CD4-positive, alpha-beta T cell treated with Interleukin-15 for 4 hours (primary cell): ENCODE measurements at places on chromosomes 1 and 21.
A peak's percentile ranks its signal among the peaks of the same experiment; 100 is the strongest.

GRCh38 chr1:56068908-56069307 lies 510.5 kb downstream of the PLPP3 start:
- no peak for DNase-seq

DNA sequence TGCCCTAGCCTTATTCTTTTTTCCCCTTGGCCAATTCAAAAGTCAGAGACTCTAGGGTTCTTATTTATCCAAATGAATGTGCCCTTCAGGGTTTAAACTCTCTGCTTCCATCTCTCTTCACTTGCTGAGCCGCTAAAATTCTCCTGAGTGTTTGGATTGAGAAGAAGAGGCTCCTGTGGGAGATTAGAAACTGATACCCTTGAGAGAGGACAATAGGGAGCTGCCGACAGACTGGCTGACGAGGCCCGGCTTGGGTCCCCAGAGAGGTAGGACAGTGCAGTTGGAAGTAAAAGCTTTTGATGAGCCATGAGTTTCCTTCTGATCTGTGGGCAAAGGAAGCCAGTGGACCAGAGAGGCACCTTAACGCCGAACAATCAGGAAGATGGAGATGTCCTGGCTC lies 41.3 kb upstream of the UBE2U start:
- DNase-seq, result no peak

DNA sequence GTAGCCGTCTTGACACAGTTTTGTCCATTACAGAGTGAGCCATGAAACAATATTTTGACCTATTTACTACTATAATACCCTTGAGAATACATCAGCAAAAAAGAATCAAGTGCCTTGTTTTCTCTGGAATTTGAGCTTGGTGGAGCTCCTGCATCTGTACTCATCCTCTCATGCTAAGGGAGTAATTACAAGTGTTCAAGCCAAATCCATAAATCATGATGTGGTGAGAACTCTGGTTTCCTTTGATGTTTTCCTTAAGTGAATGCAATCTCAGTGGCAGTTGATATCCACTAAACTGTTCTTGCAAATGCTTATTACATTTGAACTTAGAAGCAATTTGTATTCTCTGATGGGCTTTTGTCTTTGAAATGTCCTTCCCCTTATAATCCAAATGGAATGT lies 824.6 kb upstream of the TMPRSS15 start:
- DNase-seq, result no peak

GRCh38 chr1:29406814-29407213 lies 170.5 kb downstream of the PTPRU start:
- DNase-seq, result no peak

DNA sequence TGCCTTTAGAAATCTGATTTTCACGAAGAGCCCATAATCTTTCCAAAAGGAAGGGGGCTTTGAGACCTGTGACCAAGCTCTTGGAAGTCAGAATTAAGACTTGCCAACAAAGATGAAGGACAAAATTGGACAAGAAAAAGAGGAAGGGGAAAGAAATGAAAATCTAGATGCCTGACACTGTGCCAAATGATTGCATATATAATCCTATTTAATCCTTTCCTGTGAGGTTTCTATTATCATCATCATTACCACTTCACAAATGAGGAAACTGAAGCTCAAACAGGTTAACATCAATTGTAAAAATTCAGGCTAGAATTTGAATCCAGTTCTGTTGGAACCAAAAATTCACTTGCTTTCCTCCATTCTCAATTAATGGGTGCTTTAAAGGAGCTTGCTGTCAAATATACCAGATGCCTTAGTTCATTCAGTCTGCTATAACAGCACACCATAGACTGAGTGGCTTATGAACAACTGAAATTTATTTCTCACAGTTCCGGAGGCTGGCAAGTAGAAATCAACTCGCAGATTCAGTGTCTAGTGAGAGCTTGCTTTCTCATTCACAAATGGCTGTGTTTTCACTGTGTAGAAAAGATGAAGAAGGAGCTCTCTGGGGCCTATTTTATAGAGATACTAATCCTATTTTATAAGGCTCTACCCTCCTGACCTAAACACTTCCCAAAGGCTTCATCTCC lies 197.5 kb upstream of the ST6GALNAC5 start:
- no peak for DNase-seq

GRCh38 chr1:204909109-204909508 lies 38.4 kb downstream of the NFASC start:
- DNase-seq, result no peak

DNA sequence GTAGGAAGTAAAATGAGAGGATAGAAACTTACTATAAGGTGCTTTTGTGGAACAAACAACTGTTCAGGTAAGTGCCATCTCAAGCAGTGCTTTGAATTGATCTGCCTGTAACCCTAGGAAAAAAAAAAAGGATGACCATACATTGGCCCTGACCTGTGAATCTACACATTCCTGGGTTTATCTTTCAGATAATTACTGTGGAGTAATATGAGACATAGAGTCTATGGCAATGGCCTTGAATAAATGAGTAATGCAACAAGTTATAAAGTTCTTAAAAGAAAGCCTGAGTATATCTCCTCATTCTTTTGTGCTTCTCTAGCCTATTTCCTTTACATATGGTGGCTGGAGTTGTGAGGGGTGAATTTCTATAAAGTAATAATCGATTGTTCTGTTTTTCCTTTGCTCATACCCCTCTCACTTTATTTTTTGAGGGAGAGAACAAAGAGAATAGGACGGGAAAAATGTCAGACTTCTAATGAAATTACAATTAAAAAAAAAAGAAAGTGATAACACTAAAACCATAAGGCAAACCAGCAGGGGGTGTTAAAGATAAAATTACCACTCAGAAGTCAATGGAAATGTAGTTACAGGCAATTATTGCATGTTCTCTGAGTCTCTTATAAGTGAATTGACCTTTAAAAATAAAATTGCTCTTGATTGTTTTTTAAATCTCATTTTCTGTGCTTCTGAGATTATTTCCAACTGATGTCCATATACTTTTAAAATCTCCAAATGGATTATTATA lies 12.4 kb upstream of the ATP1A1 start:
- DNase-seq, result peak; percentile 57

- DNase-seq, result no peak
These were observed 18.6 kb upstream of the ADGRB2 start for GRCh38 chr1:31782421-31783410.

DNA sequence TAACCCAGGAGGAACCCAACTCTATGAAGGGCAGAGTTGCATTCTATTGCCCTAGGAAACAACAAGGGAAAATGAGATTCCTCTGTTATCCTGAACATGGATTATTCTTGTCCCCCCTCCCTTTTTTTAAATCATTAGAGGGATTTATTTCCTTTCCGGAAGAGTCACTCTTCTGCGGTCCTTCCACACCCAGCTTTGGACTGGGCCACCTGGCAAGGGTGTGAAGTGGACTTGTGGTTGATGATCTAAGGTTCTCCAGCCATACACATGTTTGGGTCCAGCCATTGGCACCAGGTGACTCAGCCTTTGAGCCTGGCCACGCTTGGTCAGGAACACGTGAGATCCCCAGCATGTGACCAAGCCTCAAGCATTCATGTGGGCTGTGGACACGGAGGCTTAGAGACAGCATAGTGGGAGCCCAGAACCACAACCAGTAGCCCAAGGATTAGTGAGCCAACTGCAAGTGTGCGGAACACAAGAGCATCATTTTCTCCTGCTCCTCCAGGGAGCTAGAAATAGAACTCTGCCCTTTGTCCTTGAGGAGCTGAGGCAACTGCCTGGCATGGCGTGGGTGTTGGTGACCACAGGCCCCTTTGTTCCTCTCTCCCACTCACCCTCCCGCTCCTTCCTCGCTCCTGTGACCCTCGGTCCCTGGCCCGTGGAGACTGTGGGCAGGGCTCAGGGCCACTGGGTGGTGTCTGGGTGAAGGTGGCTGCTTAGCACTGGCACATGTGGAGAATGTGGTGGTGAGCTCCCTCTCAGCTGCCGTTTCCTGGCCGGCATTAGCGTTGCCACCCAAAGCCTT lies 50.1 kb downstream of the NENF start:
- DNase-seq, result no peak

DNA sequence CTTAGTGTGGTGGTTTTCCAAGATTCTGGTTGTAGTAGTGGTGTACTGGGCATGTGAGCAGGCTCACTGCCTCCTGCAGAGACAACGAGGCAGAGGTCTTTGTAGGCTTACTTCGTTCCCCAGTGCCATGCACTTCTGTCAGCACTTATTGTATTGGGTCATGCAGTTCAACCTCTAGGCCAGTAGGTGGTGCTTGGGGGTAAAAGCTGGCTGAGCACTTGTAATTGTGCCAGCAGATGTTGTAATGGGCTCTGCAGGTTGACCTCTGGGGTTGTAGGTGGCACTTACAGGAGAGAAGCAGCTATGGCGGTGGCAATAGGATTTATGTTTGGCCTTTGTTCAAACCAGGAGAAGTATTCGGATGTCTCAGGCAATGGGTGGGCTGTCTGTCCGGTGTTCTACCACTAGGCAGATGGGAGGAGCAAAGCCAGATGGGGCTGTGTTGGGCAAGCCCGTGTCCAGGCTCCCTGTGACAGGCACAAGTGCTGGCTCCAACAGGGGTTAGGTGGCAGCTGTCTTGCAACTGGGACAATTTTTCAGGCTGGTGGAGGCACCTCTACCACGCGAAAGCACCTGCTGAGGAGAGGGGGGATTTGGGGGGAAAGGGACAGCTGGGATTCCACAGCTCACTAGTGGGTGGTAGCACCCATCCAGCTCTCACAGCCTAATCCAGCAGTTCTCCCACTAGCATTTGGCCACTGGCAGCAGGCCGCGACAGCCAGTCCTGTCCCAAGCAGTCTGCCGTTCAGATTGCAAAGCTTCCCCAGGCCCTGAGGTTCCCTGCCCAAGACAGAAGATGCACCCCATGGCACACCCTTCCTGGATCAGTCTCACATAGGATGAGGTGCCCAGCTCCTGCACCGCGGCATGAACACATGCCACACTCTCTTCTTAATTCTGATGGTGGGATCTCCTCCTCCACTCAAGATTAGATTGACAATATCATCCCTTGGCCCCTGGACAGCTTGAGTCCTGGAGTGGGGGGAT lies 274.5 kb downstream of the CTH start:
- peak; percentile 31 for DNase-seq

- DNase-seq, result no peak
These were observed 20.1 kb downstream of the OSBPL9 start for GRCh38 chr1:51636764-51637522.

GRCh38 chr1:202247104-202247503 lies 53.5 kb downstream of the LGR6 start:
- DNase-seq, result no peak

DNA sequence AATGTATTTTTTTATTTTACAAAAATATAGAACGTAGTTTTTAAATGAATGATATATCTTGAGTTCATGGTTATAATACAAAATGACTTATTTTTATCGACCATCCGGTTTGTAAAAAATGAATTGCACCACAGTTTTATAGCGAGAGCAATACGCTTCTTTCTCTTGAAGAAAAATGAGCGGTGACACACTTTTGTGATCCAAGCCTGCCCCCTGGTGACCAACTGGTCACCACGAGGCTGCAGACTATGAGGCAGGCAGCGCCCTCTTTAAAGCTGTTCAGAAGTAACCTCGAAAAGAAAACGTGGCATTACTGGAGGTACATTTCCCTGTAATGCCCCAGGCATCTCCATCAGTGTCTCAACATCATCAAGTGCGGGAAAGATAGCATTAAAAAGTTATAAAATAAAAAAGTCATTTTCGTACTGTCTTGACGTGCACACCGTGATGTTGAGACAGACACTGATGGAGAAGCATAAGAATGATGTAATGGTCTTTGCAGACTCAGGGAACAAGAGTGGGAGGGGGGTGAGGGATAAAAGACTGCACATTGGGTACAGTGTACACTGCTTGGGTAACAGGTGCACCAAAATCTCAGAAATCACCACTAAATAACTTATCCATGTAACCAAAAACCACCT lies 734.2 kb upstream of the ADAMTS5 start:
- DNase-seq, result peak; percentile 28

- no peak for DNase-seq
These were observed 664.5 kb upstream of the NR5A2 start for GRCh38 chr1:199362996-199363395.

DNA sequence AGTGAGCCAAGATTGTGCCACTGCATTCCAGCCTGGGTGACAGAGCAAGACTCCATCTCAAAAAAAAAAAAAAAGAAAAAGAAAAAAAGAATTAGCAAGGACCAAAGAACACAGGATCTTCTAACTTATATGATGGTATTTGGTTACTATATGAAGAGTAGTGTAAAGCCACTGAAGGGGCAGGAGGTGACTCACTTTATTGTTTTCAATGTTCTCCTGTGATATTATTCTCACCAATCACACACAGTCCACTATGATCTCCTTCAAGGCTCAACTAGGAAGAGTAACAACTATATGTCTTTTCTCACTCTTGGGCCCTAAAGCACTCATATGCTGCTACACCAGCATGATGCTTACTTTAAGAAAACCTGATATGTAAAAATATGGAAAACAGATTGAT lies 26.7 kb downstream of the RC3H1 start:
- no peak for DNase-seq

- no peak for DNase-seq
These were observed 1.5 kb downstream of the FCRL4 start for GRCh38 chr1:157596384-157596783.

DNA sequence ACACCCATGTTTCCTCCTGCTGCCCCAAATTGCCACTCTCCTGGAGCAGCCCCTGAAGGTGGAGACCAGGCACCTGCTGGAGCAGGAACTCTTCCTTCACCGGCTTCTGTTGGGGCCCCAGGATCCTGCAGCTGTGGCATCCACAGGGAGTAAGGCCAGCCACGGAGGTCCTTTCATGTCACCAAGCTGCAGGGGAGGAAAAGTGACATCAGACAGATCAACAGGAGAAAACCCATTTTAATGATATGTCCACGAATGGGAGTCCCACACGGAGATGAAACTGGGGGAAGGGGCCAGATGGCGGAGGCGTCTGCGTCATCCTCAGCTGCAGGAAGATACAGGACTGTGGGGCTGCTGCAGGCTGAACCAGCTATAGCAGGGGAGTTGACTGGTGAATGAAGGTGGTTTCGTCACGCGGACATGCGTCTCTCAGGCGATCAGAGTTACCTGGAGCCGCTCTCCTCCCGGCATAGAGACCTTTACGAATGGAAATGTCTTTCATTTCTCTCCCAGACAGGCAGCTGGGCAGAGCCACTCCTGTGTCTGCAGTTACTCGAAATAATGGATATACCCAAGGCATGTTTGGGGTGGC lies 9.9 kb downstream of the TP73 start:
- no peak for DNase-seq

DNA sequence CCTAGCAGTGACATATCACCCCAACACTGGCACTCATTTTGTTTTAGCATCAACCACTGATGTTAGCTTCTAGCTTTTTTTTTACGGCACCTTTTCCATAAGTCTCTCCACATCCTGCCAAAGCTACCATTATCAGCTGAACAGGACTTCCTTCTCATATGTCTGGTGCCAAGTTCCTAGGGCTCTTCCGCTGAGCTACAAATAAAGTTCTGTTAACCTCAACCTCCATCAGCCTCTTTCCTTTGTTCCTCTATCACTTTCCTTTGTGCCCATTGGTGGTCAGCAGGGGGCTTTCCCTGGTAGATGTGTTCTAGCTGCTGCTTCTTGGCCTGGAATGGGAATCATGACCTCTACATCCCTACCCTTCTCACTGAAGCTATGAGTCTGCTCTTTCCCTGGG lies 163.8 kb downstream of the FAF1 start:
- no peak for DNase-seq

DNA sequence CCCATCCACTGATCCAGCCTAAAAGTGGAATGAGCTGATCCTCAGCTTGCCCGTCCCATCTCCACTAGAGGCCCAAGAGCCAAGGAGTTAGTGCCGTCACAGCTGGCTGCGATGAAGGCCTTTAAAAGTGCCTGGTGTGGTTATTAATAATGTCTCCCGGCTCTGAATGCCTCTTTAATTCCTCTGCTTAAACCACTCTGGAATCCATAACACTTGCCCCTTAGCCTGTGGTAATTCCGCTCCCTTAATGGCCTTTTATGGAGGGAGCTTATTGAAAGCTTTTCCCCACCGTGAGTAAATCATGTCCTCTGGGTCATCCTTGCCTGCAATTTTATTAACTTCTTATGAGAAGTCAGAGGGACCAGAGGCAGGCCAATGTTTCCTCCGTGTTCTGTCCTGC lies 55.4 kb downstream of the UBIAD1 start:
- no peak for DNase-seq
